Transverse colon (tissue), 4 donors: ENCODE measurements at places on chromosomes 7 and 10. TPM values are rescaled to one million over a fixed set of nuclear protein-coding genes. Genes with fewer than 3 reads are reported as not detected.

DNA sequence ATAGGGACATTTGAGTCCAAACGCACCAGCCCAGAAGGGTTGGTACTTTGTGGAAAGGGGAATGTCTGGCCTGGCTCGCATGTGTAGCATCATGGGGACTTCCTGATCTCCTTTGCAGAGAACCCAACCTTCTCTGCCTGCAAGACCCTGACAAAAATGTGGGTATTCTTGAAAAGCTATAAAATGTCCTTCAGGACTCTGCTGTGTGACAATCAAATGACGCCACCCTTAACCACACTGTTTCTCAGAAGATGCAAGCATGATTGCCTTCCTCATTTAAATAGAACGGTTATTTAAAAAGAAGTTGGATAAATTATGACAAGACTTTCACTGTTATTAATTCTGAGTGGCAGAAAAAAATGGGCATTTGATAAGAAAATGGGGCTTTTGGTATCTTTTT is 15.1 kb upstream of the GPR15LG start:
- no peaks in the 10 kb centered on the region for H3K27me3 ChIP-seq
- no peak overlapping the region for H3K27ac ChIP-seq
- no peak overlapping the region for H3K4me3 ChIP-seq
- no peak for DNase-seq

DNA sequence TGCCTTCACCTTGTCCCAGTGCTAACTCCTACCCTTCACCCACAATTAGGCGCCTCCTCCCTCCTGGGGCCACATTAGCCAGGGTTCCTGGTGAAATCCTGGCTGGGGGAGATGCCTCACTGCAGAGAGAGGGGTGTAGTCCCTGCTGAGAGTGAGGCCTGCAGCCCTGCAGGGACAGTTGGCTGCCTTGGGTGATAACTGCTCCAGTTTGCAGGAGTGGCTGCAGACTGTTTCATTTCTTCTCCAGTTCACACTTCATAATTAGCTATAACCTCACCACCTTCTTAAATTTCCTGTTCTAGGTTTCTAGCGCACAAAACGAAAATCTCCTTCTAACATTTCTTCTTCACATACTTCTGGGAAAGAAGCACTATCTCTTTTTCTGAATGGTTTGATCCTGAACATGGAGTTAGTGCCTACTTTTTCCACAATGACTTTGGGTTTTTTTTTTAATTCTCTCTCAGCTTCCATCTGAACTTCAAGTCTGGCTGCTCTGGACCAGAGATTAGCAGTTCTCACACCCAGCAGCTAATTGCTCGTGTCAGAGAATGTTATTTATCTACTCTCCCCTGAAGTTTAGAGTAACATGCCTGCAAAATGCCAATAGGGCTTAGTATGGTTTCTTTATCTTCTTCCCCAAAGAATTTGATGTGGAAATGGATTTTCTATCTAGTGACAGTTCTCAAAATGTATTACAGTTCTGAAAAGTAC is 15.5 kb upstream of the JAZF1 start:
- H3K4me1 ChIP-seq: no peaks in the 10 kb centered on the region
- H3K27ac ChIP-seq: no peak overlapping the region
- no peaks in the 10 kb centered on the region for H3K27me3 ChIP-seq

DNA sequence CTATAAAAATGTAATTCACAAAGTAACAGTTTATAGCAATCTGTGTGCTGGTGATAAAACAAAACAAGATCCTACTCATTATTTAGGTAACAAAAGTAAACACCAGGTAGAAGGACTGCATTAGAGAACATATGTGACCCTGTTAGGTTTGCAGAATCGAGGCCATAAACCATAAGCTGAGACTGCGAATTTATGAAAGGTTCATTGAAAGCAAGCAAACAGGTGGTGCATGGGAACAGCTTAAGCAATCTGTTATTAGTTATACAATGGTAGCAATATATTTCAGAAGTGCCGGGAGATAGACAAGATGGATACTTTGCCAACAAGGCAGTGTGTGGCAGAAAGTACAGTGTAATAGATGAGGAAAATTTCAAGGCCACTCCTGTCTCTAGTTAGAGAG is 23.5 kb upstream of the FAM133B start:
- H3K4me3 ChIP-seq: no peak overlapping the region
- H3K4me1 ChIP-seq: peaks cover 6% of the 10 kb centered on the region
- no peak for DNase-seq
- no peak overlapping the region for H3K27ac ChIP-seq

The NODAL gene
- not detected for total RNA-seq

GRCh38 chr10:31871266-31872065 is 57.2 kb downstream of the ARHGAP12 start:
- no peaks in the 10 kb centered on the region for H3K36me3 ChIP-seq
- H3K4me3 ChIP-seq: no peak overlapping the region
- H3K4me1 ChIP-seq: peaks cover 21% of the 10 kb centered on the region
- DNase-seq: no peak
- H3K27ac ChIP-seq: peak overlapping the region; percentile 56

DNA sequence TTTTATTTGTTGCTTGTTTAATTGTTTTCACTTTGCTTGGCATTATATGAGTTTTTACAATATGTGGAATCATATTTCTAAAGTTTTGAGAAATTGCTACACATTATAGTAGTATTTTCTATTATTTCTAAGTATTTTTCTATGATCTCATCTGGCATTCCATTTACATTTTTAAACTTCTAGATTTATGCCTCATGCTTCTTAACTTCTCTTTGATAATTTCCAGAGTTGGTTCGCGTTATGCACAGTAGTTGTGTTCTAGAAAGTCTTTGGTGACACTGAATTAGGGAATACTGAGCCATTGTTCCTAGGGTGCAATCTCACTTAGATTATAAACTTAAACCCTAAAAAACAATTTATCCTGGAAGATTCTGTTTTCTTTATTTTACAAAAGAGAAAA is 129.2 kb downstream of the GNAI1 start:
- no peak overlapping the region for H3K4me3 ChIP-seq
- H3K4me1 ChIP-seq: no peaks in the 10 kb centered on the region
- H3K27me3 ChIP-seq: no peaks in the 10 kb centered on the region
- no peaks in the 10 kb centered on the region for H3K36me3 ChIP-seq

The OR6B1 gene
- not detected for total RNA-seq

The NEUROG3 gene
- not detected for total RNA-seq

DNA sequence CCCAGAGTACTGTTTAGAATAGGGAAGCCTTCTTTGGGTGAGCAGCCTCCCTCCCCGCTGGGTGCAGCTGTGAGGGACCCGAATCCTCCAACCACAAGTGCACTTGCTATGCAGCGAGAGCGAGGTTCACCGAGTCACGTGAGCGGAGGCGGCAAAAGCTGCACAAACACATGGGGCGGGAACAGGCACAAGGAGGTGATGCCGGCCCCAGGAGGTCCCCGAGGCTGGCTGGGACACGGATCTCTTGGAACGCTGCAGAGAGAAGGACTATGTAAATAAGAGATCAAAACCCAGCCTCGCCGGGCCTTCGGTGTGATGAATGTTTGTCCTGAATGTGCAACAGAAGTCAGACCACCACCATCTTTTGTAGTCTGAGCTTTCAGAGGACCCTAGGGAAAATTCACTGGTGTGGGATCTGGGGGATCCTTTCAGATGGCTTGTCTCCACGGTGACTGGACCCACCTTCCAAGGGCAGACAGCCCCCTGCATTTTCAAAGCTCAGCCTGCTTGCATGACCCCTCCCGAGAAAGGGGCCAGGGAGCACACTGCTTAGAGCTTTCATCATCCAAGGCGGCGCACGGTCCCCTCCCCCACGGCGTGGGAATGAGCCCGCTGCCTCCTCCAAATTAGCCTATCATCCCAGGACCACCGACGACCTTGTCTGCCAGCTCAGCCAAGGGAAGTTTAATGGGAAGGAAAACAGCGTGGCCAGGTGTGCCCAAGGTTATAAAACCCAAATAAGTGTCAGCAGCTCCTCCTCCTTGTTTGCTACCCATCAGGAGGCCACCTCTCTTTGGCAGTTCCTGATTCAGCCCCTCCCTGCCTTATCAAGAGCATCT is 327.7 kb downstream of the CXCL12 start:
- no peaks in the 10 kb centered on the region for H3K4me1 ChIP-seq
- no peak overlapping the region for H3K27ac ChIP-seq
- H3K36me3 ChIP-seq: no peaks in the 10 kb centered on the region
- DNase-seq: no peak
- H3K27me3 ChIP-seq: peaks cover 2% of the 10 kb centered on the region
- no peak overlapping the region for H3K4me3 ChIP-seq

GRCh38 chr7:37391791-37392672 is 56.6 kb downstream of the ELMO1 start:
- H3K36me3 ChIP-seq: no peaks in the 10 kb centered on the region
- peak overlapping the region; percentile 15 for H3K27ac ChIP-seq
- no peaks in the 10 kb centered on the region for H3K27me3 ChIP-seq
- no peak for DNase-seq
- H3K4me3 ChIP-seq: no peak overlapping the region
- H3K4me1 ChIP-seq: no peaks in the 10 kb centered on the region

- H3K4me3 ChIP-seq: no peak overlapping the region
- H3K36me3 ChIP-seq: no peaks in the 10 kb centered on the region
- DNase-seq: no peak
- H3K4me1 ChIP-seq: no peaks in the 10 kb centered on the region
- no peaks in the 10 kb centered on the region for H3K27me3 ChIP-seq
Observed at GRCh38 chr7:90311175-90311574, 9.9 kb downstream of the FAM237B start.

DNA sequence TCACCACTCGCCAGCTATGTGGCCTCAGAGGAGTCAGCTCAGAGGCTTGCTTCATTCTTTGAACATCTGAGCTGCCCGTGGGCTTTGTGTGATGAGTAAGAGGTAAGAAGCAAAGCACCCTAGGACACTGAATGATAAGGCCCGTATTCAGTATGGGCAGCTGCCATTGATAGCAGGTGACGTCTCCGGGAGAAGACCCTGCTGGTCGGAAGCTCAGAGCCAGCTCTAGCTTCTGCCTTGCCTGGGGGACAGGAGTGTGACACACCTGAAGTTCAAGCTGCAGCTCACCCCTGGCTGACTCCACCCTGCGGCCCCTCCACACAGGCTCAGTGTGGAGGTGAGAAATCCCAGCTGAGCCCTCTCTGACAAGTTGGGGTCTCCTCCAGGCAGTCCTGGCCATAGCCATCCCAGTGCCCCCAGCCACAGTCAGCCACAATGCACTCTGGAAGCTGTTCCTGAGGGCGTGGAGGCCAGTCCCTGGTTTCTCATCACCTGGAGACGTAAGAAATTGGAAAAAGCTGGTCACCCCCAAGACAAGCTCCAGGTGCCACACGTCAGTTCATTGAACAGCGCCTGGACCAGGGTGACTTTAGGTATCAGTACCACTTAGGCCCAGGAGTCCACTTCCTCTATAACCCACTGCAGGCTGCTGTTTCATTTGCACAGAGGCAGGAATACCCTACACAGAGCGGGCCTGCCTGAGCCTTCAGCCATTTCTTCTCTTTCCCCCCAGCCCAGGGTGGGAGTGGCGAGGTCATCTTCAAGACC is 164.9 kb upstream of the RHEB start:
- DNase-seq: no peak
- no peak overlapping the region for H3K4me3 ChIP-seq
- no peaks in the 10 kb centered on the region for H3K36me3 ChIP-seq
- peaks cover 19% of the 10 kb centered on the region for H3K4me1 ChIP-seq
- H3K27me3 ChIP-seq: no peaks in the 10 kb centered on the region

GRCh38 chr10:11687779-11688447 is 54.3 kb upstream of the ECHDC3 start:
- no peak overlapping the region for H3K27ac ChIP-seq
- peak; percentile 14 for DNase-seq
- no peak overlapping the region for H3K4me3 ChIP-seq
- no peaks in the 10 kb centered on the region for H3K36me3 ChIP-seq
- peaks cover 34% of the 10 kb centered on the region for H3K4me1 ChIP-seq
- H3K27me3 ChIP-seq: no peaks in the 10 kb centered on the region

The GIMAP4 gene
- 13.8 TPM for total RNA-seq

GRCh38 chr10:5540891-5541290 is 16.1 kb downstream of the CALML3 start:
- H3K27me3 ChIP-seq: no peaks in the 10 kb centered on the region
- peaks cover 27% of the 10 kb centered on the region for H3K4me1 ChIP-seq
- peak overlapping the region; percentile 19 for H3K27ac ChIP-seq
- peak; percentile 28 for DNase-seq
- H3K4me3 ChIP-seq: no peak overlapping the region
- H3K36me3 ChIP-seq: no peaks in the 10 kb centered on the region

DNA sequence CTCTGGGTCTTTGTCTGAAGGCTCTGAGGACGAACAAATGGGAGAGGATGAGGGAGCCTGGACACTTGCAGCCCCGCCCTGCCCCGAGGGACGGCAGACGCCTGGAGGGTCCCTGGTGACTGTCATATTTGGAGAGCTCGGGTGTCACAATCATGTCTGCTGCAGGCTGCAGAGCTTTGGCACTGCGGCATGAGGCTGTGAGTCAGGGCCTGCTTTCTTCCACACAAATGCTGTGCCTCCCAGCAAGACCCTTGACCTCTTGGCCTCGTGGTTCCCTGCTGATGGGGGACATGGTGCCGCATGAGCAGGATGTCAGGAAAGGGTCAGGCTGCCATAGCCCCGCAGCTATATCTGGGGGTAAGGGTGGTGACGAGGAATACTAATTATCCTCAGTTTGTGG is 64.9 kb upstream of the PPIF start:
- peaks cover 8% of the 10 kb centered on the region for H3K36me3 ChIP-seq
- DNase-seq: no peak
- no peaks in the 10 kb centered on the region for H3K27me3 ChIP-seq
- H3K4me1 ChIP-seq: peaks cover 33% of the 10 kb centered on the region
- no peak overlapping the region for H3K4me3 ChIP-seq

- H3K27ac ChIP-seq: no peak overlapping the region
- H3K4me3 ChIP-seq: no peak overlapping the region
- H3K36me3 ChIP-seq: no peaks in the 10 kb centered on the region
- no peaks in the 10 kb centered on the region for H3K4me1 ChIP-seq
- DNase-seq: no peak
Observed at GRCh38 chr7:144818511-144818910, 17.3 kb downstream of the TPK1 start.

GRCh38 chr7:132065193-132065988 is 509.0 kb upstream of the PODXL start:
- H3K4me3 ChIP-seq: no peak overlapping the region
- peaks cover 22% of the 10 kb centered on the region for H3K4me1 ChIP-seq
- peak overlapping the region; percentile 75 for H3K27ac ChIP-seq
- no peaks in the 10 kb centered on the region for H3K27me3 ChIP-seq

DNA sequence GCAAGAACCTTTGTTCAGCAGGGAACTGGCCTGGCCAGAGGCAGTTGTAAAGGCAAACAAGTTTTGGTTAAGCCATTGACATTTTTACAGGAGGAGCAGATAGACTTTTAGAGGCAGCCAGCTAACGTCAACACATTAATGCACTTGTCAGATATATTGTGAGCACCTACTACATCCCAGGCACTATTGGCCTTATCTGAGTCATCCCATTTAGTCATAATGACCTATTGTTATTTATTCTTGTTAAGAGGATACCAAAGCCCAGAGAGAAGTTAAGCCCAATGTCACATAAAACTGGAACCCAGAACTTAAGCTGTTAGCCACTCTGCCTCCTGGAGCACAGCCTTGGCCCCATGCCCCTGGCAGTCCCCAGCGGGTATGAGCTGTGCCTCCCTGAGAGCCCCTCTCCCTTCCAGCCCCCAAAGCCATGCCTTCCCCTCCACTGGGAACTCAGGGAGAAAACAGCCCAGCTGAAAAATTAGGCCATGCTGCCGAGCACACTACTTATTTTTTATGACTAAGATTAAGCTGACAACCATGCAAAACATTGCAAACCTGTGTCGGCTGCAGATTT is 32.7 kb upstream of the TRIM8 start:
- H3K36me3 ChIP-seq: no peaks in the 10 kb centered on the region
- H3K4me3 ChIP-seq: no peak overlapping the region
- DNase-seq: no peak
- no peaks in the 10 kb centered on the region for H3K27me3 ChIP-seq
- peak overlapping the region; percentile 73 for H3K27ac ChIP-seq

GRCh38 chr10:114044247-114045135 is 825 bp downstream of the ADRB1 start:
- peak overlapping the region; percentile 7 for H3K4me3 ChIP-seq
- H3K27me3 ChIP-seq: peaks cover 90% of the 10 kb centered on the region
- no peak for DNase-seq
- peak overlapping the region; percentile 73 for H3K27ac ChIP-seq
